Adrenal gland (tissue), 19 donors: ENCODE measurements at places on chromosomes 16 and 17. TPM values are rescaled to one million over a fixed set of nuclear protein-coding genes. Genes with fewer than 3 reads are reported as not detected.

GRCh38 chr16:83928341-83929055, 24.5 kb upstream of the OSGIN1 start:
- no peak overlapping the region for H3K4me3 ChIP-seq
- DNase-seq, result no peak
- peak overlapping the region; percentile 24 for H3K27ac ChIP-seq

- peak overlapping the region; percentile 70 for H3K4me3 ChIP-seq
- H3K27ac ChIP-seq, result no peak overlapping the region
- peaks cover 7% of the 10 kb centered on the region for H3K4me1 ChIP-seq
- DNase-seq, result no peak
- H3K27me3 ChIP-seq, result peaks cover 7% of the 10 kb centered on the region
Measured at GRCh38 chr17:5110816-5111215, 862 bp downstream of the ZNF232 start.

TBC1D3H gene
- total RNA-seq, result not detected

KRTAP1-5 gene
- not detected for total RNA-seq

- no peak overlapping the region for H3K4me3 ChIP-seq
- no peaks in the 10 kb centered on the region for H3K27me3 ChIP-seq
- no peak overlapping the region for H3K27ac ChIP-seq
Measured at GRCh38 chr16:3349175-3349574, 6.5 kb upstream of the OR2C1 start.

GRCh38 chr17:61784510-61784909, 78.8 kb downstream of the BRIP1 start:
- no peaks in the 10 kb centered on the region for H3K4me1 ChIP-seq
- DNase-seq, result no peak
- H3K4me3 ChIP-seq, result no peak overlapping the region
- no peaks in the 10 kb centered on the region for H3K36me3 ChIP-seq
